ENCODE measurements at places on chromosomes 7 and 10.

DNA sequence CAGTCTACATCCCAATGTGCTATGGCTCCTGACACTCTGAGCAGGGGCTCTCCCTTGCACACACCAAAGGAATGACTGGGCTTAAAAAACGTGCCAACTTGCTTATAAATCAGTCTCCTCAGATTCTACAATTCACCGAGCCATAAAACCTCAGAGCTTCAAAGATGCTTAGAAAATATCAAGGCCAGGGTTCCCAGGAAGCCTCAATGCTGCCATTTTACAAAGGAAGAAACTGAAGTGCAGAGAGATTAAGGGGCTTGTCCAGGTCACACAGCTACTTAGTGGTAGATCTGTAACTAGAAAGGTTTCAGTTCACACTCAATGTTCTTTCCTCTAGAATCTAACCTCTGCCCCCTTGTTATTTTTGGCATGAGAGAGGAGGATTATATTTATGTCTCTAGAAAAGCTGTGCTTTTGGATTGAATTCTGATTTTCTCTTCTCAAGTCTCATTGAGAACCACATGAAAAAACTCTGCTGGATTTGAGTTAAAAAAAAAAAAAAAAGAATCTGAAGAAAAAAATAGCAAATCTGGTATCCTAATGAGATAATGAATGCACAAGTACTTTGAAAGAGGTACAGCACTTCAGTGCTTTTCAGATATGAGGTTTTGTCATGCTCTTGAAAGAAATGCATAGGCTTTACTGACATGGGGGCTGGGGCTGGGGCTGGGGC is 22.3 kb upstream of the TSPAN33 start:
- DNase-seq, result no peak

- DNase-seq, result no peak
Measured at GRCh38 chr10:983971-984655, 4.1 kb upstream of the GTPBP4 start.

DNA sequence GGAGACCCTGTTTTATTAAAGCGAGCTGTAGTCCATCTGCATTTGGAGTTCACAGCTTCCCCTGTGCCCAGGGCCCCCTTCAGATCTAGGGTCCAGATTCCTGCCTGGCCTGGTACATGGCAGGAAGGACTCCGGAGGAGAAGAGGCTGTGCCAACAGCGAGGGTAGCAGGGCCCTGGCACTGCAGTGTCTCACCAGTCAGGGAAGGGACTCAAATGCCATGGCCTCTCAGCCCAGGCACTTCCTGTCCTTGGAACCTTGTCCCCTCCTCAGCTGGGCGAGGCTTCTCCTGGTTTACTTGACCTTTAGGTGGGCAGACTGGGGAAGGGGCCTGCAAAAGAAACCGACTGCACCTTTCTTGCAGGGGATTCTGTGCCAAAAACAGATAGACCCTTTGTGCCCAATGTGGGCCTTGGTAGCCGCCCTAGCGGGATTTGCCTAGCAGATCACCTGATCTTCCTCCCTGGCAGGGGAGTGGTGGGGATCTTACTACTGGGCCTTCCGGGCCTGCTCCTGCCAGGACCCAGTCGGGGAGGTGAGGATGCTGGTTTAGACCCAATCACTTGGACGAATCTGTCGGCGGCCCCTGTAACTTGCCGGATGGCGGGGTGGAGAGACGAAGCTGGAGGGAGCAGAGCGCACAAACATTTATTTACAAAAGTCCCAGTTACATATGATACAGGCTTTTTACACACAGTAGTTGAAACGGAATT is 161.9 kb downstream of the RNF216 start:
- no peak for DNase-seq

- DNase-seq, result no peak
Measured at GRCh38 chr10:34869135-34869836, 54.2 kb upstream of the PARD3 start.

DNA sequence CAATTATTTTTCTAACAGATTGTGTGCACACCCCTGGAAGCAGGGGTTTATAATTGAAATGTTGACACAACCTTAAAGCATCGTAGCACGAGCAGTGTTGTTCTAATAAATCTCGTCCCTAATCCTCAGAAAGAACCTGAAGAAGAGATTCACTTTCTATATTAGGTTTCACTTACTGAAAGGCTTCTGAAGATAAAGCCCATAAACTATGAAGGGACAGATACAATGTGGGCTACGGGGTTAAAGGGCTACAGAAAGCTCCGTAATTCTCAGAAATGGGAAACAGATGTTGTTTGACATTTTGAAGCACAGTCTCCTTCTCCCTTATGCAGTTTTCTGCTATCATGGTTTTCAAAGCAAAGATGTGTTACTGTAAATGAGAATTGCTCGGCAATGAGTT is 479.6 kb downstream of the GATA3 start:
- DNase-seq, result no peak

DNA sequence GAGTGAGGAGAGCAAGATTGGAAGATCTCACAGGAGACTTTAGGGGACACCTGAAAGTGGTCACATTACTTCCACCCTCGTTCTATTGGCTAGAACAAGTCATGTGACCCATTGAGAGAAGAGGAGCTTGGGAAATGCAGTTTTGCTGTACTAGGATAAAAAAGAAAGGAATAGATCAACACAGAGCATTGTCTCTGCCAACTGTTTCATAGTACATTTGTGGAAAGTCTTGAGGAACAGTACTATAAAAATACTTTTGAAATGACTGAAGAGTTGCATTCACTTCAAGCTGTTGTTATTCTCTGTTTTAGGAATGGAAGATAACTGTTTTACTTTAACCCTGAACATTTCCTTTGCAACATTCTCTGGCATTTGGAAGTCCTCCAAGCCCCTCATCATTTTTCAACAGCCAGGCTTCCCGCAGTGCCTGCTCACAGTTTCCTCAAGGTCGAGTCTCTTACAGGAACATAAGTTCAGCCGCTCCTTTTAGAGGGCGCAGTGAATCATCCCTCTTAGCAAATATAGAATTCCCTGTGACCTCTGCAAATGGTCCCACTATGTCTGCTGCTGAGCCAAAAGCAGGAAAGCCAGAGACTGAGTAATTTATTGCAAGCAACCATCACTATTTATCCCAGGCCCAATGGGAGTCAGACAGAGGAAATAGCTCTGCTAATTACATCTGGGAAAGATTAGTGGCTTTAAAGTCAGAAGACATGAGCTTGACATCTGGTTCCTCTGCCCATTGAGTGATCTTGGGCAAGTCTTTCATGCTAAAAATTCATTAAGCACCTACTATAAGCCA is 40.7 kb downstream of the MRPL32 start:
- DNase-seq, result no peak

- DNase-seq, result no peak
Measured at GRCh38 chr7:137484326-137484725, 140.8 kb upstream of the PTN start.

DNA sequence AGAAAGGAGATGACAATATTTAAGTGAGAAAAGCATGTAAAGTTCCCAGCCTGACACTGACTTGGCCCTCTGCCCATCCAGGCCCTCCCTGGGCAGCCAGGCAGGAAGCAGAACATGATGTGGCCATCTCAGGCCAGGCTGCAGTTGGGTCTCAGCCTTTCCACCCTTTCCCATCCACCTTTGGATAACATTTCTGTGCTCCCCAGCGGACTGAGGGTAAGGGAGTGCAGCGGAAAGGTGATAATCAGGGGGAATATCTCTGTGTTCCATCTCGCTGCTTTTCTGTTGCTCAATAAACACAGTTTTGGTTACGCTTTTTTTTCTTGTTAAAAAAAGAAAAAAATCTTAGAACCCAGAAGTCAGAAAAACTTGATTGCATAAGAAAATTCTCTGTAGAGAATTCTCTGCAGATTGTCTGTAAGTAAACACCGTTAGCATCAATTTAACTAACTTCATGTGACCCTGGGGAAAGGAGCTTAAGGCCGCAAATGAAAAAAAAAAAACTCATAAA is 37.2 kb upstream of the TARP start:
- peak; percentile 84 for DNase-seq

DNA sequence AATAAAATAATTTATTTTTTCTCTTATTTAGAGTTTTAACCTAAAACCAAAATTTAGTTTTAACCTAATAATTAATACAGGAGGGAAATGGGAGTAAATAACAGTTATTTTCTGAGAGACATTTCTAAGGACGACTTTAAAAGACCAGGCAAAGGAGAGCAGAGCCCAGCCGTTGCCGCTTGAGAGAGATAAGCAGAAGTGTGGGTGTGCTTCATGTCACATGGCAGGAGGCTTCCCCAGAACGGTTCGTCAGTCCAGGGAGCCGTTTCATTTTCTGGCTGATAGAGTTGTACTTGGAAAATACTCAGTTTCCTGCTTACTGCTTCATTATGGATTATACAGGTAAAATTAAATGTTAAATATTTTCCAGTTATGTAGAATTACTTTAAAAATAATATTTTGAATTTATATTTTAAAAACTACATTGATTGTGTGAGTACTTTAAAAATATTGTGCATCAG is 61.4 kb downstream of the ST7 start:
- peak; percentile 68 for DNase-seq

GRCh38 chr10:97279121-97279815 is 13.2 kb downstream of the ARHGAP19 start:
- DNase-seq, result no peak

Measured in Right ventricle myocardium superior (tissue), 1 donor.